ENCODE measurements at places on chromosomes 1 and 21.

DNA sequence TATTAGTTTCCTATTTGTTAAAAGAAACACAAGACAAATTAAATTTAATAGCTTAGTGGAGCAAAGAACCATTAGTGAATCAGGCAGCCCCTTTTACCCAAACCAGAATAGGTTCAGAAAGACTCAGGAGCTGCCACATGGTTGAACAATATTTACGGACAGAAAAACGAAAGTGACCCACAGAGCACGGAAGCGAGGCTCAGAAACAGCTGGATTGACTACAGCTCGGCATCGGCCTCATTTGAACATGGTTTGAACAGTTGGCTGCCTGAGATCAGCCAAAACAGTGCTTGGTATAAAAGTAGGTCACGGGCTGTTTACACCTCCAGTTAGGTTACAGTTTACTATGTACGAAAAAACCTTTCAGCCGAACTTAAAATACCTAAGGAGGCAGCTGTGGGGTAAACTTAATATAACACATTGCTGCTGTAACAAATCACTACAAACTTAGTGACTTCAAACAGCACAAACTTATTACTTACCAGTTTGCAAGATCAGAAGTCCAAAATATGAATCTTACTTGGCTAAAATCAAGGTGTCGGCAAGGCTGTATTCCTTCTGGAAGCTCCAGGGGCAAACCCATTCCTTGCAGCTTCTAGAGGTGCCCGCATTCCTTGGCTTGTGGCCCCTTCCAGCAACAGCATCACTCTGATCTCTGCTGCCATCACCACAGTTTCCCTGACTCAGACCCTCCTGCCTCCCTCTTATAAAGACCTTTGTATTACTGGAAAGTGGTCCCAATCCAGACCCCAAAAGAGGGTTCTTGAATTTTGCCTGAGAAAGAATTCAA lies 11.8 kb downstream of the PADI4 start:
- no peak for DNase-seq

GRCh38 chr1:166705376-166706289 lies 133.6 kb upstream of the POGK start:
- no peak for DNase-seq

- no peak for DNase-seq
These were observed 7.0 kb downstream of the TRIM11 start for GRCh38 chr1:228399531-228400236.

- no peak for DNase-seq
These were observed 105.5 kb downstream of the HLCS start for GRCh38 chr21:36860736-36861594.

DNA sequence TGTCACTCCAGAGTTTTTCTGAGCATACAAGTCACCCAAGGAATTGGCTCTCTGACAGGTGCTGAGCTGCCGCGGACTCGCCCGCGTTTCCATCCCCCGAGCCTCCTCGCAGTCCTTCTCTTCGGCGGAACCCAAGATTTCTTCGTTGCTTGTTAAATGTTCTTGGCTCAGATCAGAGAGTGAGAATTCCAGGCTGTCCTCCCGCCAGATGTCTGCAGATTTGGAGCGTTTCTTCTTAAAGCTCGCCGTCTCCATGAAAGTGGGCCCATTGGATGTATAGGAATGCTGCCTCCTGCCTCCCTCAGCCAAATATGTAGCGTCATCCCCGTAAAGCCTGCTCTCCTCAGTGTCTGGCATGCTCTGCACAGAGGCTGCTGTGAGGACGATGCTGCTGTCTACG lies 77.8 kb downstream of the TIAM1 start:
- DNase-seq, result no peak

DNA sequence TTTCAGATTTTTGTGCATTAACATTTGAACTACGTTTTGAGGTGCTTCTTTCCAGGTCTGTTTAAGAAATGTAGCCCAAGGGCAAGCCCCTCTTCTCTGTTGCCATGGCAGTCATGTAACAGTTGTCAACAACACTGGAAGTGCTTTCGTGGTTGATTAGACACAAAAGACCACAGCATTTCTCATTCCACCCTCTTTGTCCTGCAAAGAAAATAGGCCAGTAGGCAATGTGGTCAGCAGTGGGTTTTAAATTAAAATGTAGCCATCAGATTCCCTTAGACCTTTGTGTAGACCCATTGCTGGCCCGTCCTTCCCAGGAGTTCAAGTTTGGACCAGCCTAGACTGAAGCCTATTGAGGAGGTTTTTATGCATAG lies 35.4 kb downstream of the VANGL1 start:
- DNase-seq, result no peak

GRCh38 chr1:56286956-56287355 lies 292.4 kb downstream of the PLPP3 start:
- no peak for DNase-seq

DNA sequence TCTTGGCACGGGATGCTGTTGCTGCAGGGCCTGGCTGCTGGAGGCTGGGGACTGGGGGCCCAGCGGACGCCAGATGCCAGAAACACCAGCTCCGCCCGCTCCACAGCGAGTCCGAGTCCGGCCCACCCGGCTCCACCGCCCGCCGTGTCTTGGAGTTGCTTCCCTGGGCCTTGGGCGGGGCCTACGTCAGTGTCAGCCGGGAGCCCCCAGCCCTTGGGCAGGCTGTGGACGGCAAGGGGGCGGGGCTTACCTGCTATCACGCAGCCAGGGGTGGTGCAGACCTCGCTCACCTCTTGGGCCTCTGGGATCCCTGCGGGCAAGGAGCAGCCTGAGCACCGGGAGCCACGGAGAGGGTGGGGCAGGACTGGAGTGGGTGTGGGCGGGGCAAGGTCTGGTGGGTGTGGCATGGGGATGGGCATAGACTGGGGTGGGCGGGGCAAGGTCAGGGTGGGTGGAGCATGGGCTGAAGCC lies 21.8 kb downstream of the MMEL1 start:
- no peak for DNase-seq

DNA sequence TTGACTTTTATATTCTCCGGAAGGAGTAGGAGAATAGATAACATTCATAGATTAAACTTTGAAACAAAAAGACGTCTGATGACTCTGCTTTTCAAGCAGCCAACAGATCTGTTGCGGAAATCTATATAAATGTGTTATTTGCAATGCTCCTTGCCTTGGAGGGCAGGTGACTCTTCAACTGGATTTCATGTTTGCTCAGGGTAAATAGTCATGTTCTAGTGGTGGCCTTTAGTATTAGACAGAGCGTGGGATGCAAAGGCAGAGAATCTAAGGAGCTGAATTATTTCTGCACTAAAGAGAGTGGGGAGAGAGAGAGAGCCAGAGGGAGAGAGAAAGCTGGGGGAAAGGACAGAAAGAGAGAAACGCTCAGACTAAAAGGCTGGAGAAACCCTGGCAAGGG lies 454.3 kb downstream of the AJAP1 start:
- no peak for DNase-seq

GRCh38 chr1:29719253-29719652 lies 482.9 kb downstream of the PTPRU start:
- no peak for DNase-seq

DNA sequence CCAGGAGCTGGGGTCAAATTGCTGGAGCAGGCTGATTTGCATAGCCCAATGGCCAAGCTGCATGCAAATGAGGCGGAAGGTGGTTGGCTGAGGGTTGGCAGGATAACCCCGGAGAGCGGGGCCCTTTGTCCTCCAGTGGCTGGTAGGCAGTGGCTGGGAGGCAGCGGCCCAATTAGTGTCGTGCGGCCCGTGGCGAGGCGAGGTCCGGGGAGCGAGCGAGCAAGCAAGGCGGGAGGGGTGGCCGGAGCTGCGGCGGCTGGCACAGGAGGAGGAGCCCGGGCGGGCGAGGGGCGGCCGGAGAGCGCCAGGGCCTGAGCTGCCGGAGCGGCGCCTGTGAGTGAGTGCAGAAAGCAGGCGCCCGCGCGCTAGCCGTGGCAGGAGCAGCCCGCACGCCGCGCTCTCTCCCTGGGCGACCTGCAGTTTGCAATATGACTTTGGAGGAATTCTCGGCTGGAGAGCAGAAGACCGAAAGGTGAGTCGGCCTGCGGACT lies at the start of gene GADD45A:
Gene GADD45A (plus strand): TSS at position 135 of the 491 bp plus-strand sequence. CDS start 294 bp downstream, at position 429.
- DNase-seq, result peak; percentile 99

DNA sequence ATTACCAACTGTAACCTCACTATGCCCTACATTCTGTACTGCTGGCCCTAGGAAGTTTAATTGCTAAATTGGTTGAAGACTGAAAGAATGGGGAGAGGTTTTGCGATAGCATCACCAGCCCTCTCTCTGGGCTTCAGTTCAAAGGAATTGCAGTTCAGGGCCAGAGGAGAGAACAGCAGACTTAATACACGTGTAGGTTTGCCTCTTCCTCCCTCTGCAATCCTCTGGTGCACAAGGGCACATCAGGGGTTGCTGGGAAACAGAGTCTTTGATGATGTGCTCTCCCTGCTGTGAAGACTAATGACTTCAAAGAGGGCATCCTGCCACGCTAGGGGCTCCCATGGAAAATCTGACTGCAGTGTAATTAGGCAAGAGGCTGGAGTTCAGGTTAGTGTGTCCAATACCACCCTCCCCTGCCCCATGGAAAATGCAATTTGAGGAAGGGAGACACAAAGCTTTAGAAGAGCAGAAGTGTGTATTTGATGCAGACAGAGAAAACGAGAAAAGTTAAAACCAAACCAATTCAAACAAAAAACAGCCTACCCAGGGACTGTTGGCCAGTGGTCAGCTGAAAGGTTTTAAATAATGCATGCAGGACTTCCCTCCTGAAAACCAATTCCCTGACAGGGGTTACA lies 167.9 kb downstream of the ASTN1 start:
- DNase-seq, result no peak

GRCh38 chr1:14017531-14017961 lies 317.6 kb downstream of the PRDM2 start:
- DNase-seq, result no peak

GRCh38 chr1:4562321-4562720 lies 92.1 kb upstream of the AJAP1 start:
- DNase-seq, result no peak

DNA sequence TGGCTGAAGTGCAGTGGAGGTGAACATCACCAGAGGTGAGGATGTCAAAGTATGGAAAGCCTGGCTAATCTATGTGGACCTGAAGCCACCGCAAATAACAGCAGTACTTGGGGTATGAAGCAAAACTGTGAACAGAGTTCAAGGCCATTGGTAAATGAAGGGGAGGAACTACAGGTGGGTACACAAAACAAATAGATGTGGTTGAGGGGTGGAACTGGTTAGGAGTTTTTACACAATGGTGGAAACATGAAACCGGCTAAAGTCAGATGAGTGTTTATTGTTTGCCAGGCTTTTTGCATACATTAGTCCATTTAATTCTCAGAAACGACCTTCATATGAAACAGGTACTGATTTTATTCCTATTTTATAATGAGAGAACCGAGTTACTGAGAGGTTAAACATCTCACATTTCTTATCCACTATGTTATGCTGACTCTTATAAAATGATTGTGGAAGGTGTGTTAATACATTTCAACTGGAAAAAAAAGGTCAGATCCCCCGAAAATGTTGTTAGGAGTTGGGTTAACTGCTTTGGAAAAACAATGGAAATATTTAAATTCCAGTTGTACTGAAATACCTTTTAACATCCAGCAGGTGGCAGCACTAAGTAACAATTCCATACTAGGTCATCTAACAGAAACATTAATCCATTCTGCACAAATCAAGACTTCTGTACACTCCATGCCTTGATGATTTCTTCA lies 44.3 kb upstream of the GTF2B start:
- DNase-seq, result peak; percentile 14

DNA sequence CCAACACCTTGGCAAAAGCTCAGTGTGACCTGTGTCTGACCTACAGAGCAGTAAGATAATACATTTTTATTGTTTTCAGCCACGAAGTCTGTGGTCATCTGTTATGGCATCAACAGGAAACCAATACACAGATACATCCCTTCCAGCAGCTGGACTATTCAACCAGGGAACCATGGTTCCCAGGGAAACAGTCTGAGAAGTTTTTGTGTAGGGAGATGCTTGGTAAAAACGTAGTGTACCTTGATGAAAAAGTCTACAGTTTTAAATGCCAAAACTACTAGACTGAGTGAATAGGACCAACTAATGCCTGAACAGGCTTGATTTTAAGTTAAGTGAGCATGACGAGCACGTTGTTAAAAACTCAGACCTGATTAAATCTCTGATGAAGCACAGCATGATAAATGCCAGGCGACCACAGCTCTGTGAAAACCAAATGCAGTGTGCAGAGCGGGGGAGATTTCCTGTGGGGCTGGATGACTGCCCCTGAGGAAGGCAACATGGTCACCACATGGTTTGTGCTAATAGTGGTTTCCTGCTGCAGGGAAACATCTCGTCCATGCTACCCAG lies 228.9 kb downstream of the TNR start:
- no peak for DNase-seq

- no peak for DNase-seq
These were observed 2.7 kb downstream of the ZBED6 start for GRCh38 chr1:203797948-203798655.

All from HL-60 (cell line).